ENCODE measurements at places on chromosomes 2 and 18.
A peak's percentile ranks its signal among the peaks of the same experiment; 100 is the strongest.

DNA sequence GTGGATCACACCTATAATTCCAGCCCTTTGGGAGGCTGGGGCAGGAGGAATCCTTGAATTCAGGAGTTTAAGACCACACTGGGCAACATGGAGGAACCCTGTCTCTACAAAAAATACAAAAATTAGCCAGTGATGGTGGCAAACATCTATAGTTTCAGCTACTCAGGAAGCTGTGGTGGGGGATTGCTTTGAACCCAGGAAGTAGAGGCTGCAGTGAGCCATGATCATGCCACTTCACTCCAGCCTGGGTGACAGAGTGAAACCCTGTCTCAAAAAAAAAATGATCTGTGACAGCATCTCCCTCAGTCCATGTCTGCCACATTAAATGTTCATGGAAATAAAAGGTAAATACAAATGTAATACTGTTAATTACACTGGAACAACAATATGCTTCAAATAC lies 121.4 kb upstream of the COL5A2 start:
- DNase-seq, result no peak

- DNase-seq, result no peak
Measured at GRCh38 chr2:232512602-232513001, 7.6 kb upstream of the PRSS56 start.

DNA sequence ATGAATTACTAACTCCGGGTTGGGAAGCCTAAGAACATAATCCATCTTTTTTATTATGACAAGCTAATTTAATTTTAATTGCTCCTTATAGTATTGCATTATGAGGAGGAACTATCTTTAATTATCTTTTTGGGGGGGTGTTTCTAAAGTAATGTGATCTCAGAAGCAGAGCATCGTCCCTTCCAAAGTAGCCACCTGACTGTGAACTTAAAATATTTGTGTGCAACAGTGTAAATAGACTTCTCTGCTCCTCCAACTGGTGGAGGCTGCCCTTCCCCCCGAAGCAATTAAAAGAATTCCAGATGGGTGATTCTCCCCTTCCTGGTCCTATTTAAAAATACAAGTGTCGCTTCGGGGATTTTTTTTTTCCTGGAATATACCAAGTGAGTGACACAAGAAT lies 55.7 kb downstream of the TCF7L1 start:
- DNase-seq, result peak; percentile 27

DNA sequence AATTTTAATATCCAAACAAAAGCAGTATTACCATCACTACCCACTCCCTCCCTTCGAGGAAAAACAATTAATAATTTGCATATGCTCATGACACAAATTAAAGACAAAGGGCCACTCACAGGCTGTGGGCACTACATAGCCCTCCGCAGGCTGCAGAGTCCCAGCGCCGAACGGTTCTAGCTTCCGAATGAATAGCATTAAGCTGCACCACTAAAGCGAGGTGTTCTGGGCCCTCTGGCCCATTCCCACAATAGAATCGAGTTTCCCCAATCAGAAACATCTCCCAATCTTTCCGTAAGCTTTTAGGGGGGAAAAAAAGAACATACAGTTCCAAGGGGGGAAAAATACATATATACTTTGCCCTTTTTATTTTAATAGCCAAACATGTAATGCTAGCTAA lies 14.5 kb upstream of the SIX3 start:
- no peak for DNase-seq

GRCh38 chr2:231227310-231228162 lies 29.1 kb downstream of the ARMC9 start:
- peak; percentile 53 for DNase-seq

DNA sequence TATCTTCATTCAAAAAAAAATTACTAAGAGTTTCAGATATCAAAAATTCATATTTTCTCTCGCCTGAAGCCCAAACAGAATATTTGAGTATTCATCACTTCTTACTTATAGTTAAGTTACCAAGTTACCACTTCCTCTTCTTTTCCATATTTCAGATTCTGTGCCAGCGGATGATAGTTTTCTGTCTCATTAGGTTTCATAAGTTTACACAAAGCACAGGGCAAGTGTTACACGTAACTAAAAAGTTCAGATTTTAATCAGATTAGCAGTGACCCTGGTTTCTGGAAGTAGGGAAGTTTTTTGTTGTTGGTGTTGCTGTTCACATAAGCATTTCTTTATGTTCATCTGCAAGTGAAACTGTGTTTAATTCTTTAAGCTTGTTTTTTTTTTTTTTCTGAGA lies 10.2 kb downstream of the AFTPH start:
- no peak for DNase-seq

- no peak for DNase-seq
Measured at GRCh38 chr2:85635636-85636035, 19.6 kb downstream of the USP39 start.

- no peak for DNase-seq
Measured at GRCh38 chr18:26502823-26503222, 45.5 kb downstream of the KCTD1 start.

DNA sequence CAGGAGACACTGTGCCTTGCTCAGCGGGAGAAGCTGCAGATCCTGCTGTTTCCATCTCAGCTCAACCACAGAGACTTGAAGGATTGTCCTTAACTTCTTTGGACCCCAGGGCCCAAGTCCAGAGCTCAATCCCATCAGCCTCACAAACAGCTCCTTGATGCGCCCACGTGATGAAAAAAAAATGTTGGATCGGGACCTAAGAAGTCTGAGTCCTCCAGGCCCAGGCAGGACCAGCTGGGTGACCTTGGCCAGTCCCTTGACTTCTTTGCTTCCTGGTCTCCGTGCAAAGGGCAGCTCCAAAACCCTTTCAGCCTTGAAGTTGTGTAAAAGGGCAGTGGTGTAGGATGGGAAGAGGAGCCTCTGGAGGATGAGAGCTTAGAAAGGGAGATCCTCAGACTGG lies 175.5 kb downstream of the ZFP36L2 start:
- DNase-seq, result no peak

DNA sequence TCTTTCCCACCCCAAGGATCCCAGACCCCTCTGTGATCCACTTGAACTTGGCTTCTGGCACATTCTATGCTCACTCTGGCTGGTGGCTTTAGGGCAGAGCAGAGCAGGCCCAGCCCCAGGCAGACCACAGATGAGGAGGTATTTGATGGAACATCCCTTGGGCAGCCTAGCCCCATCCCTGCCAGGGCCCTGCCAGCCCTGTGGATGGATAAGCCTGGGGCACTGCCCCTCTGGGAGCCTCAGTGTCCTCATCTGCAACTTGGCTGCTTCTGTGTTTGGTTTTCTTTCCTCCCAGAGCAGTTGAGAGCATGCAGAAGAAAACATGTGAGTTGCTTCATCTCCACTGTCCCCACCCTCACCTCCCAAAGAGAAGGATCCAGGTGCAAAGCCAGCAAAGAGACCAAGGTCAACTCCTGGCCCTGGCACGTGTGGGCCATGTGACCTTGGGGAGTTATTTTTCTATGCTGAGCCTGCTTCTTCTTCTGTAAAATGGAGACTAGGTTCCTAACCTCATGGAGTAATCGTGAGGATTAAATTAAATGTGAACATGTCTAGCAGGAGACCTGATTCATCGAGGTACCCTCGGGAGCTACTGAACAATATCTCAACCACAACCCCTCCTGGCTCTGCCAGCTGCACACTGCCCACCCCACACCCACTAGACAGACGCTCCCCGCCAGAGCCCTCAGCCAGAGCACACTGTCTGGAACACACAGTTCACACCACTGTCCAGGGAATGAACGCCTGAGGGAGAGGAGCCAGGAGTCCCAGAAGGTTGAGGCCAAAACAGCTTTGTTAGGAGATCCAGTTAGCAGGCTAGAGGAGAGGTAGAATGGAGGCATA lies 14.6 kb upstream of the TNS1 start:
- no peak for DNase-seq

DNA sequence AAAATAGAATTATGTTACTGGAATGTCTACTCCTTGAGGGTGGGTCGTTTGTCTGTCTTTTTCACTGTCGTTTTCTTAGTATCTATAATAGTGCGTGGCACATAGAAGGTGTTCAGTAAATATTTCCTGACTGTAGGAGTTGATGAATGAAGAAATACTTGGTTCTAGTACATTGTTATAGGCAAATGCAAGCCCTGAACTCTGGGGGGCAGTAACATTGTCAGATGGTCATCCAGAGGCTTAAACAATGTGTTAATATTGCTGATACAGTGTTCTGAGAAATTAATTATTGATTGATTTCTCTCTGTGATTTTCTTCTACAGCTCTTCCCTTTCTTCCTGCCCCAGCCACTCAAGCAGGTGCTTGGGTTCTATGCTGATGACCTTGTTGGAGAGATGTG lies 24.4 kb upstream of the THOC1 start:
- DNase-seq, result no peak

GRCh38 chr2:119256582-119256921 lies 32.9 kb downstream of the STEAP3 start:
- no peak for DNase-seq

- DNase-seq, result no peak
Measured at GRCh38 chr2:26650713-26651469, 9.7 kb upstream of the CIB4 start.

- DNase-seq, result peak; percentile 83
Measured at GRCh38 chr2:174442546-174443510, 44.0 kb downstream of the GPR155 start.

DNA sequence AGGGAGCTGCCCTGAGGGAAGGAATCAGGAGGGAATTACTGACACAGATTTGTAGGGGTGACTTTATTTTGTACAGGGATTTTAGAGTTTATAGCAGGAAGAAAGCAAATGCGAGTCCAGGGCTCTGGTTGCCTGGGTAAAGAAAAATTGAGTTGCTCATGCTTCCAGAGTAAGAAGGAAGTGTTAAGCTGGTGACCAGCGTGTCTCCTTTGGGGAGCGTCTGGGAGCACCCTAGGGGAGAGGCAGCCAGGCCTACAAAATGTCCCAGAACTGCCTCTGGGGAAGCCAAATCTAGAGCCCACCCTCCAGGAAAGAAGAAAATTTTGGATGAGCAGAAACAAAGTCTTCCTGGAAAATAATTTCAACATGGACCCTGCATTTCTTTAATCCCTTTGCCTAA lies 147.0 kb downstream of the VAPA start:
- DNase-seq, result no peak

DNA sequence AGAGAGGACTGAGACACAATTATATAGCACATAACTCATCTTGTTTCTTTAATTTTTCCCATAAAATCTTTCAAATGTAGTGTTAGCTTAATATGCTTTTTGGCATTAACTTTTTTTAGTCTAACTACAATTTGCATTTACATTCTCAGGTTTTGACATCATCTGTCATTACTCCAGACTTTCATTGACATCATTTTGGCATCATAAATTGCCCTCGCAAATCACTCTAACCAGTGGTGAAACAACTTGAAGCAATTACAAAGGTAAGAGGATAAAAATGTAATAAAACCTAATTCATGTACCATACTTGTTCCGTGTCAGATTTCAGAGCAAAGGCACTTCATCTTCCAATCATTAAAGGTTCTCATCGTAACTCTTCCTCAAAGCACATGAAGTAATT lies 41.4 kb downstream of the RFX8 start:
- no peak for DNase-seq

DNA sequence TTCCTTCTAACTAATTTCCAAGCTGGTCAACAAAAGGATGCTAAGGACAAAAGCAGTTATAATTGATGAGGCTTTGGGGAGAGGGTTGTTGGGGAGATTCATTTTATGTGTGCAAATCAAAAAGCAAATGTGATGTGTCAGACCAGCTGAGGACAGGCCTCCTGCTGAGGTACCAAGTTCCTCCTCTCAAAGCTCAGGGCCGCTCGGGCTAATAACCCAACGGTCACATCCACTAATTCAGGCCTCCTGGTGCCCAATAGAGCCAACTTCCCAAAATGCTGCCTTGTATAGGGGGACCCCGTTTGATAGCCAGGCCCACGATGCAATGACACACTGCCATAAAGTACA lies 88.6 kb upstream of the RTN4 start:
- no peak for DNase-seq

GRCh38 chr18:25896178-25896780 lies 194.1 kb downstream of the SS18 start:
- DNase-seq, result peak; percentile 30
